ENCODE measurements at places on chromosomes 5 and 9.
A peak's percentile ranks its signal among the peaks of the same experiment; 100 is the strongest.

- no peak for DNase-seq
Observed at GRCh38 chr9:80492221-80492620, 920.5 kb downstream of the TLE4 start.

GRCh38 chr5:118531276-118531675, 457.1 kb downstream of the DTWD2 start:
- DNase-seq = no peak

GRCh38 chr9:93001031-93001430, 53.7 kb downstream of the FGD3 start:
- DNase-seq = no peak

DNA sequence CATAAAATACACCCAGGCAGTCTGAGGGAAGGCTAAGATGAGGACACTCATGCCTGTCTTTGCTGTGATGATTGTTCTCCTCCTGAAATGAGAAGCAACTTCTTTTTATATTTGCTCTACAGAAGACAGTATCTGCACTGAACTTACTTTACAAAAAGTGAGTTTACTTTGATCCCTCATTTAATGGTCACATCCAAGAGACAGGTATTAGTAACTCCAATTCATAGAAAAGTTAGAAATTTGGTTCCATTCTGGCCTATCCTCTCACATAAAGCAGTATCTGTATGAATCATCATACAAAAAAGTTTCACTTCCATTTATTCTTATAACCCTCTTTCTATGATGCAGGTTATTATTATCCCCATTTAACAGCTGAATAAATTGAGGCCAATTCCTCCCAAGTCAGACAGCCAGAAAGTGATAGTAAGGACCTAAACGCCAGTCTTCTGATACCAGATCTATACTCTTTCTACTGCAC, 15.2 kb downstream of the TSTD2 start:
- DNase-seq = no peak

- no peak for DNase-seq
Observed at GRCh38 chr5:80756292-80756691, 101.5 kb upstream of the DHFR start.

GRCh38 chr5:138824516-138824915, 50.6 kb downstream of the LRRTM2 start:
- no peak for DNase-seq

DNA sequence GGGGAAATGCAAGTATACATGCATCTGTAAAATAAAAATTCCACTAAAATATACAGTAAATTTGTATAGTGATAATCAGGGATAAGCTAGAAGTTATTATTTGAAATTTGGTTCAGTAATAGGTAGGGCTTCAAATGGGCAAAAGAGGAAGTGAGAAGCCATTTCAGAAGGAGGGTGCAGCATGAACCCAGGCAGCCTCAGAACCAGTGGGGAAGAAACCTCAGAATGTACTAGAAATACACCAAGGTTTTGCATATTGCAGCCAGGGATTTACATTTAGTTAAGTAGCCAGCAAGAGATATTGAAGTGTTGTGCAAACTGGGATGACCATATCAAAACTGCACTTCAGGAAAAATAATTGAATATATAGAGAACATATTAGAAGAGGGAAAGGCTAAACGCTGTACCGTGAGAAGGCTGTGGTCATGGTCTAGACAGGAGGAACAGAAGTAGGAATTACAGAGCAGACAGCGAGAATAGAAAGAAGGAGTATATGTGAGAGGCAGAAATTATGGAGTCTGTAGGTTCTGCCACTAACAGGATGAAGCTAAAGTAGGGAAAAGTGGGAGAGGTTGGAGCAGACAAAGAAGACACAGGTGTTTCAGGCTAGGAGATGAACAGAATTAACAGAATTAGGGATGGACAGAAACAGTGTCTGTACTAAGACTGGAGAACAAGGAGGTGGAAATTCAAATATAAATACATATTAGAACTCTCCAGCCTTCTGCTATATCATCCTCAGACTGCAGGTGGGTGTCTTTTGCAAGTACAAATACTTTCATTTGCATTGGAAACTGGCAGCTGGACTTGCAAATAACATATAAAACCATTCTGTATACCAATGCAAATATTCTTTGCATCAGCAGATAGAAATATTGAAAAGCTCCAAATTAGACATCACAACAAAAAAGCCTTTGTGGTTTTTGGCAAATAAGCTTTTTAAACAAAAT, 335.6 kb downstream of the ZNF608 start:
- DNase-seq = no peak

DNA sequence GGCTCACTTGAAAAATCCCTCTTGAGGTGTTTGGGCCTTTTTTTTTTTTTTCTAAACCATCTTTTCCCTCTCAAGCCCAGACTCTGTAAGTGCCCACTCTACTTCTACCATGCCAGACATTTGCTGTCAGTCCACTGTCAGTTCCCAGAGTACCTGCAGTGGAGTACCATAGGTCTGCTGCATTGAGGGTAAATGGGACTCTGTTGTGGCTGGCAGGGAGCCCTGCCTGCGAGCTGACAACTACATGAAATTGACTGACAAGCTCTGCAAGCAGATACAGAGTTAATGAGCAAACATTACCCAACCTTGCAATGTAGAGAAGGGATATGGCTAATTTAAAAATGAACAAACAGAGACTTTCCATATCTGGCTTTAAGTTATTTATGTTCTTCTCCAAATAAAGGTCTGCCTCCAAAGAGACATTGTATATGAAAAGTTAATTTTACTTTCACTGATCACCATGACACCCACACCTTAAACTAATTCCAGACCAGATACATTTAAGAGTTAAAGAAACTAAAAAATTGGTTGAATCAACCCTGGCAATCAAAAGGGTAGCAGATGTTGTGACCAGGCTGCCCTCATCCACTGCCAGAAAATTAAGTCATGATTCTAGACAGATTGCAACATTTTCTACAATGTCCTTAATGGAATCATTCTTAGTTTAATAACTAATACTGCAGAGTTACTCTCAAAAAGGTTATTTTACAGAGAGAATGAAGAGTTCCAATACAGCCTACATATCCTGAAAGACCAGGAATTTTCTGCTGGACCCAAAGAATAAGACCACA, 100.4 kb upstream of the PAM start:
- DNase-seq = no peak

- DNase-seq = no peak
Observed at GRCh38 chr5:179614745-179615144, 8.7 kb downstream of the HNRNPH1 start.

DNA sequence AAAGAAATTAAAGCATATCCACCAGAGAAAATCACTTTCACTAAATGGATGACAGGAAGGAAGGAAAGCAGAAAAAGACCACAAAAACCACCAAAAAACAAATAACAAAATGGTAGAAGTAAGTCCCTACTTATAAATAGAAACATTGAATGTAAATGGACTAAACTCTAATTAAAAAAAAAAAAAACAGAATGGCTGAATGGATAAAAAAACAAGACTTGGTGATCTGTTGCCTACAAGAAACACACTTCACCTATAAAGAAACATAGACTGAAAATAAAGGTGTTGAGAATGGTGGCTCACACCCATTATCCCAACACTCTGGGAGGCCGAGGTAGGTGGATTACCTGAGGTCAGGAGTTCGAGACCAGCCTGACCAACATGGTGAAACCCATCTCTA, 122.9 kb downstream of the HMHB1 start:
- DNase-seq = no peak

DNA sequence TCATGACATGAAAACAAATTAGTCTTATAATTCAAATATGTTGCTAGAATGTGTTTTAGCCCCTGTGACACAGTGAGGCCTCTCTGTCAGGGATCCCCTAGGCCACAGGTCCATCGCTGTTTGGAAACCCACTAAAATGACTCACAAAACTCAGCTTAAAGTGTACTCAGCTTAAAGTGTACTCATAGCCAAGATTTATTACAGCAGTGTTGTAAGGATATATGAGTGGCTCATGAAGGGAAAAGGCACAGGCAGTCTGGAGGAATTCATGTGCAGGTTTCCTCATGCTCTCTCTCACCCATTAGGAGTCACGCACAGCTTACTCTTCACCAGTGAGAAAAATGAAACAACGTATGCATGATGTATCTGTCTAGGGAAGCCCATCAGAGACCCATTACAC, 24.4 kb upstream of the TGFBI start:
- peak; percentile 2 for DNase-seq

GRCh38 chr5:88452820-88453219, 184.2 kb upstream of the TMEM161B start:
- peak; percentile 74 for DNase-seq

DNA sequence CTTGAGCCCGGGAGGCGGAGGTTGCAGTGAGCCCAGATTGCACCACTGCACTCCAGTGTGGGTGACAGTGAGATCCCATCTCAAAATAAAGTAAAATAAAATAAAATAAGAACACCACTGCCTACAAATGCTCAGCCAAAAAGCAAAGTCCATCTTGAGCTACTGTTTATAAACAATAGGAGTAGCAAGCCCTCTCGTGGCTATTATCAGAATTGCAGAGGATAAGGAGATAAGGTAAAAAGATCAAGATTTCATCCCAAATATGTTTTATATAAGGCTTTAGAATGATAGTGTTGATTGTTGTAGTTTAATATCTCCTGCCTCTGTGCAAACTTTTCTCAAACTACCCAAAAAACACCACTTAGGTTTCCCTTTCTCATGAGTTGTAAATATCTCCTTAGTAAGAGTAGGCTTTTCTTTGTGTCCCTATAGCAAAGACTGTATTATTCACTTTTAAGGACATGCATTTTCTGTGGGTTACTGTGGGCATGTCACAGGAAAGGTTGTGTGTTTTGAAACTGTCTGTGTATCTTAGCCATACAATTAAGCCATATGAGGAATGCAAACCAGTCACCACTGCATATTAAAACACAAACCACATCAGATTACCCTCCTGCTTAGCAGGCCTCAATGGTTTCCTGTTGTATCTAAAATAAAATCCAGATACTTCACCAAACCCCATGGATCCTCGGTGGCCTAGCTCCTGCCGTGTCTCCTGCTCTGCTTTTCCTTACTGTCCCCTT, 31.8 kb upstream of the CKS2 start:
- DNase-seq = no peak

- DNase-seq = no peak
Observed at GRCh38 chr5:3827624-3828023, 232.0 kb downstream of the IRX1 start.

GRCh38 chr5:131265311-131265803, 1.5 kb downstream of the CDC42SE2 start:
- no peak for DNase-seq

DNA sequence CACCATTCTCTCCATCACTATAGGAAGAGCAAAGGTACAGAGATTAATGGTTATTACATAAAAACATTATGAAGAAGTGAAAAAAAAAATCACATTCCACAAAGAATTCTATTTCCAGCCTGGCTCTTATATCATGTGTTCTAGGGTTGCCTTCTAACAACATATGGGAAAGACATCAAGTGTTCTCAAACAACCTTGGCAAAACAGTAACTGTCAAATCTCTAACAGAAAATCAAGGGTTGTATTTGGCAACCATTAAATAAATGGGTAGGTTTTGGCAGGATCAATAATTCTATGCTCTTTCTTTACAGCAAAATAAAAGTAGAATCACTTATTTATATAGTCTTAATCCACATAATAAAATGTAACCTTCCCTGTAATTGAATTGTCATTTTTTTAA, 728.9 kb downstream of the MAT2B start:
- no peak for DNase-seq

- peak; percentile 32 for DNase-seq
Observed at GRCh38 chr5:14436801-14437542, 144.6 kb upstream of the OTULINL start.

GRCh38 chr5:141508798-141509611, 20.1 kb downstream of the PCDHGC5 start:
- DNase-seq = peak; percentile 89
